ENCODE measurements at places on chromosomes 11 and 22. TPM values are rescaled to one million over a fixed set of nuclear protein-coding genes. Genes with fewer than 3 reads are reported as not detected.

NLRP14 gene
- total RNA-seq: not detected

OR5B21 gene
- total RNA-seq: not detected

- H3K27ac ChIP-seq: no peak overlapping the region
- DNase-seq: no peak
- H3K36me3 ChIP-seq: no peaks in the 10 kb centered on the region
- H3K4me3 ChIP-seq: no peak overlapping the region
- H3K4me1 ChIP-seq: no peaks in the 10 kb centered on the region
Observed at GRCh38 chr11:35650006-35650405, 12.6 kb upstream of the TRIM44 start.

DNA sequence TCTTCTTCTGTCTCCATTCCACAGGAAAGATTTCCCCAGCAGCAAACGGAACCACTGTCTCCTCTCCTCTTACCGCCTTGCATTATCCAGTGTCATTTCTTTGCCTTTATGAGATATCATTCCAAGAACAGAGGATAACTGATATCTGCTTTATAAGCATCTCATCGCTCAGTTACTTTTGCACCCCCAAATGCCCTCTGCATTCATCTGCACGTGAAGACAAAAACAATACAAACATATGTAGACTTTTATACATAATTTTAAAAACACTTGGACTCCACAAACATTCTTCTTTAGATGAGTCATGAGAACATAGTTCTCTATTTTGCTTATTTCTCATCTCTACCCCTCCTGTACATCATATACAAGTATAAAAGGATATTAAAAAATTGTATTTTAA, 512 bp upstream of the OR51T1 start:
- no peaks in the 10 kb centered on the region for H3K4me1 ChIP-seq
- H3K4me3 ChIP-seq: no peak overlapping the region
- H3K27ac ChIP-seq: no peak overlapping the region
- no peaks in the 10 kb centered on the region for H3K27me3 ChIP-seq
- DNase-seq: no peak

DNA sequence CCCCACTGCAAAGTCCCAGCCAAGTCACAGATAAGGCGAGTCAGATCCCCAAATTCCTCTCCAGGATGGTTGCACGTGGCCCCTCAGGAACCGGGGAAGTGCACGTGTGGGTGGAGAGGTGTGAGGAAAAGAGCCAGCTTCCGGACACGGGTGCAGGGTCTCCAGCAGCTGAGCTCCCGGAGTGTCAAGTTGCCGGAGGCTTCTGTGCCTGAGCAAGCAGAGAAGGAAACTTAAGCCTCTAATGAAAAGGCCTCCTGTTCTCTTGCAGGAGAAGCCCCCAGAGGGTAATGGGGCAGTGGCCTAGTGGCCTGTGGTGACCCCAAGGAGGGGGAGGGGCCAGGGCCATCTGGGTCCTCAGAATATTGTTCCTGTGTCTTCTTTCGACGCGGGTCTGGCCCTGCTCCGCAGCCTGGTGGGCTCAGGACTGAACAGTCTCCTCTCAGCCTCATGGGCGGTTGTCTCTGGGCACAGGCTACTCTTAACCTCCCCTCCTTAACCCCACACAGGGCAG, 147.9 kb downstream of the FEZ1 start:
- DNase-seq: no peak
- no peaks in the 10 kb centered on the region for H3K27me3 ChIP-seq
- H3K4me1 ChIP-seq: peaks cover 39% of the 10 kb centered on the region
- H3K36me3 ChIP-seq: no peaks in the 10 kb centered on the region
- no peak overlapping the region for H3K4me3 ChIP-seq
- H3K27ac ChIP-seq: no peak overlapping the region

GRCh38 chr11:130315354-130315970, 745 bp upstream of the ZBTB44 start:
- H3K4me3 ChIP-seq: peak overlapping the region; percentile 96
- peak overlapping the region; percentile 94 for H3K27ac ChIP-seq
- peaks cover 43% of the 10 kb centered on the region for H3K4me1 ChIP-seq

All from left ventricle myocardium inferior (tissue), 1 donor.